ENCODE measurements at places on chromosomes 6 and 20.

DNA sequence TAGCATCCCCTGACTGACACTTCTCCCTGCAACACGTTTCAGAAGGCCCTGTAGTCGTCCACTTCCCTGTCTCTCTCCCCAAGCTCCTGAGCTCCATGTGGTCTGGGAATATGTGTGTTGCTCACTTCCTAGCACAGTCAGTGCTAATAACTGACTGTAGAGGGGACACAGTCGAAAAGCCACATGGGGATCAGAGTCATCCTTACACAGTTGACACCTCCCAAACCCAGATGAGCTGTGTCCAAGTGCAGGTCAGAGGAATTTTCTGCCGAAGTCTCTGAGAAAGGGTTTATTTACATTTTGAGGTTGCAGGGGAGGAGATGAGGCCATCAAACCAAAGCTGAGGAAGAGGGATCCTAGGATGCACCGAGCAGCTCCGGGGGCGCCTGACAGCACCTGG is 3.5 kb upstream of the ADAM33 start:
- DNase-seq: no peak

- DNase-seq: no peak
These were observed 216.8 kb downstream of the TAF4 start for GRCh38 chr20:61848851-61849250.

DNA sequence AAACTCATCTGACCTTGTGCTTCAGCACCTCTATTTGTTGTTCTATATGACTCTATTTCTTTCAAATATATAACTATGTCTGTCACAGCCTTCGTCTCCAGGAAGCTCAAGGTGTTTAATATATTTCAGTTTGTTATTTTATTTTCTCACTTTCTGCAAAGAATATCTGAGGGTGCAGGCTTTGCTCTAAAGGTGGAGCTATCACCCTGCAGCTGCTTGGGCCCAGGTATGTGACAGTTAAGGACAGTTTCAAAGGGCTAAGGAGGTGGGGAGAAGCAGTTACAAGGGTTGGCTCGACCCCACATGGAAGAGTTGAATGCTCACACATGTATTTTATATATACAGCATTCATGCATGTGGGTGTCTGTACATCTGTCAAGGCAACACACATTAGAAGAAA is 405.6 kb downstream of the BTBD9 start:
- DNase-seq: no peak

- no peak for DNase-seq
These were observed 8.6 kb upstream of the SLC32A1 start for GRCh38 chr20:38715646-38716045.

- DNase-seq: no peak
These were observed 29.0 kb downstream of the MAP3K5 start for GRCh38 chr6:136763255-136763654.

DNA sequence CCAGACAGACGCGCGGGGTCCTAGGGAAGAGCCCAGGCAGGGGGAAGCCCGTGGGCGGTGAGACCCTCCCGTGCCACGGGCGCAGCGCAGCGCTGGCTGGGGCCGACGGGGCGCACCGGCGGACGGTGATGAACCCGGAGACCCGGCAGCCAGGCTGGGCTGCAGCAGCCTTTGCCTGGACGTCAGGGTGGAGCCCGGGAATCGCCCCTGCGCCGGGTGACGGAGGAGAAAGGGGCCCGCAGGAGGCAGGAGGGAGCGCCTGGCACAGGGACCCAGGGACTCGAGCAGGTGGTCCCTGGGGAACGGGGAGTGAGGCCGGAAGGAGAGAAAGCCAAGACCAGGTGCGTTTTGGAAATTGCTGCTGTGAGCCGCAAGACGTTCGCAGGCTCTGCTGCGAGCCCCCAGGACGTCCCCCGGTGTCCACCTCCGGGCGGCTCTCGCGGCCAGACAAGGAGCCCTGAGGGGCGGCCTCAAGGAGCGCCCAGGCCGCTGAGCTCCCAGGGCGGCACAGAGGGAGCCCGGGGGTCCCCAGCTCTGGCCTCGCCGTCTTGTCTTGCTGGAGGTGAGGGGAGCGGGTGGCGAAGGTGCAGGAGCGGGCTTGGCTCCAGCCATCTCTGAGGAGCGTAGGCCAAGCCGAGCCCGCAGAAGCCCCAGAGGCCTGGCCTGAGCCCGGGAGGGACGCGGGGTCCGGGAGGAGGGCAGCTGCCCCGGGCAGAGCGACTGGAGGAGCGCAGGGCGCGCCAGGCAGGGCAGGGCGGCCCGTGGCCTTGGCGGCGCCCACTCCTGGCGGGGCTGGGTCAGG is 191.2 kb upstream of the PDE10A start:
- no peak for DNase-seq

DNA sequence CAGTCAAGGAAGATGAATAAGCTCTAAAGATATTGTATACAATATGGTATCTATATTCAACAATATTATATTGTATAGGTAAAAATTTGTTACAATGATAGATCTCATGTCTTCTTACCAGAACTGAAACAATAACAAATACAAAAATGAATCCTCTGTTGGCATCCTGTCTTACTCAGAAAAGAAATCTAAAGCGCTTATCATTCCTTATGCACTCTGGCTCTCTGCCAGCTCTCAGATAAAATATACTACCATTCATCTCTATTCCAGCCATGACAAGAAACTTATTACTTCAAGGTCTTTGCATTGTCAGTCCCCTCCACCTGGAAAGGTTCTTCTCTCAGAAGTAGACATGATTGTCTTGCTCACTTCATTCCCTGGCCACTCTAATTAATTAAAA is 138.6 kb downstream of the THEMIS start:
- no peak for DNase-seq

- no peak for DNase-seq
These were observed 6.7 kb upstream of the BPIFB6 start for GRCh38 chr20:33024609-33025317.

GRCh38 chr20:44745122-44745597 is 505 bp upstream of the KCNK15 start:
- DNase-seq: no peak

Measured in progenitor cell of endocrine pancreas (in vitro differentiated cells).